ENCODE measurements at places on chromosomes 16 and 17. TPM values are rescaled to one million over a fixed set of nuclear protein-coding genes. Genes with fewer than 3 reads are reported as not detected.

MYH13 gene
- polyA plus RNA-seq, result not detected

- DNase-seq, result no peak
- no peaks in the 10 kb centered on the region for H3K36me3 ChIP-seq
- no peak overlapping the region for H3K4me3 ChIP-seq
- H3K27ac ChIP-seq, result no peak overlapping the region
- no peaks in the 10 kb centered on the region for H3K4me1 ChIP-seq
Observed at GRCh38 chr16:6103561-6103960, 1006.0 kb upstream of the EEF2KMT start.

DNA sequence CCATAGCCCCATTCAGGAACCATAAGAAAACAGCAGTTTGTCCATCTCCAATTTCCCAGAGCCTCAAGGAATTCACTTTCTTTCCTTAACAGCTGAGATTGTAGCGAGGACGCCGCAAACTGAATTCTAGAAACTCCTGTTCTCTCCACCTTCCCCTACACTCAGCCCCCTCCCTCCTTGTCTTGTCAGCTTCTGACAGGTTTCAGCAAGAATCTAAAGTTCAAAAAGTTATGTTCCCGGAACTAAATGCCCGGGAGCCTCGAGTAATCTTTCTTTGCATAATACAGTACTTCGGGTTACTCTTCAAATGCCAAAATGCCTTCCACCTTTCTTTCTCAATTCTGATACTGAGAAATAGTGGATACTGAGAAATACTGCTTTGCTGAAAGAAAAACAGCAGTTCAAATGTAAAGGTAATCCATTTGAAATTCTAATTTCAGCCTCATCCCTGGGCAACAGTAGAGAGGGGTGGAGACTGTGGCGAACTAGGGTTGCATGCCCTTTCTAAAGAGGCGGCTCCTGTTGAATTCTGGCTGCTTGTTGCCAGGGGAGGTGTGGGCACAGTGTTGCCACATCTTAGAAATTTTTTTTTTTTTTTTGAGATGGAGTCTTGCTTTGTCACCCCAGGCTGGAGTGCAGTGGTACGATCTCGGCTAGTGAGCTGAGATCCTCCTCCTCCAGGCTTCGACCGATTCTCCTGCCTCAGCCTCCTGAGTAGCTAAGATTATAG lies 63.5 kb upstream of the USP7 start:
- DNase-seq, result no peak
- H3K4me3 ChIP-seq, result no peak overlapping the region
- H3K27ac ChIP-seq, result no peak overlapping the region
- no peaks in the 10 kb centered on the region for H3K4me1 ChIP-seq
- no peaks in the 10 kb centered on the region for H3K36me3 ChIP-seq
- H3K27me3 ChIP-seq, result no peaks in the 10 kb centered on the region

- DNase-seq, result no peak
- peaks cover 9% of the 10 kb centered on the region for H3K36me3 ChIP-seq
- peaks cover 46% of the 10 kb centered on the region for H3K4me1 ChIP-seq
- H3K27ac ChIP-seq, result peak overlapping the region; percentile 78
- peaks cover 1% of the 10 kb centered on the region for H3K27me3 ChIP-seq
- H3K4me3 ChIP-seq, result no peak overlapping the region
Observed at GRCh38 chr17:68302066-68302564, 10.8 kb downstream of the ARSG start.

DNA sequence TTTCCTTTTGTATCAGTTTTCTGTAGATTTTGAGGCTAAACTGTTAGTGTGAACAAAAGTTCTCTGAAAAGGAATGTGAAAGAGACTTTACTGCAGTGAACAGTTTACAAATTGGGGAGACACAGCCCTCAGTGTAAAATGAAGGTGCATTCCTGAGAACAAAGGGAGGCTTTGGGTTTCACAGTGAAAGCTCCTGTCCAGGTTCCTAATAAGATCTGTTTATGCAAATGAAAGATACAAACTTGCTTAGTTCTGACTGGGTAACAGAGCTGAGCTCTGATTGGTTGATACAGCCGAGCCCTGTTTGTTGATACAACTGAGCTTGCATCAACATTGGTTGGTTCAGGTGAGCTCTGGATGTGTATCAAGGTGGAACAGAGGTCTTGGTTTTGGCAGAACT lies 8.3 kb upstream of the CDRT15 start:
- H3K27ac ChIP-seq, result no peak overlapping the region
- DNase-seq, result no peak
- no peaks in the 10 kb centered on the region for H3K27me3 ChIP-seq
- no peak overlapping the region for H3K4me3 ChIP-seq

VEZF1 gene
- polyA plus RNA-seq, result 54.1 TPM

GRCh38 chr17:74579900-74580299 lies 12.2 kb downstream of the CD300LD start:
- no peak for DNase-seq
- H3K27ac ChIP-seq, result no peak overlapping the region
- H3K4me3 ChIP-seq, result no peak overlapping the region
- no peaks in the 10 kb centered on the region for H3K36me3 ChIP-seq

DNA sequence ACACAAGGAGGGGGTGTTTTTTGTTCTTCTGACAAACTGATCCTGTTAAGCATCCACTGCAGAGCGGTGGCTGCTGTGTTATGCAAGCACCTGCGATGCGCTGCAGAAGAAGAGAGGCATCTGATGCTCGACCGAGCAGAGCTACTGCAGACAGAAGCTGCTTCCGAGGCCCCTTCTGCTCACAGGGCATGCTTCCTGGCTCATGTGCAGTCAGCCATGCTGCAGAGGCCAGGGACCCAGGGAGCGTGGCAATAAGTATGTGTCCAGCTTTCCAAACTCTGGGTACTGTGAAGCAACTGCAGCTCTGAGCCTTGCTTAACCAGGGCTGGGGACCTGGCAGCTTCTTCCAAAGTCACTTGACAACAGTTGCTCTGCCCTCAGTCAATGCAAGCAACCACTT lies 448.6 kb upstream of the RBFOX1 start:
- no peak for DNase-seq
- H3K36me3 ChIP-seq, result no peaks in the 10 kb centered on the region
- H3K27ac ChIP-seq, result no peak overlapping the region
- no peaks in the 10 kb centered on the region for H3K4me1 ChIP-seq
- H3K27me3 ChIP-seq, result no peaks in the 10 kb centered on the region

KCNJ18 gene
- polyA plus RNA-seq, result not detected

DNA sequence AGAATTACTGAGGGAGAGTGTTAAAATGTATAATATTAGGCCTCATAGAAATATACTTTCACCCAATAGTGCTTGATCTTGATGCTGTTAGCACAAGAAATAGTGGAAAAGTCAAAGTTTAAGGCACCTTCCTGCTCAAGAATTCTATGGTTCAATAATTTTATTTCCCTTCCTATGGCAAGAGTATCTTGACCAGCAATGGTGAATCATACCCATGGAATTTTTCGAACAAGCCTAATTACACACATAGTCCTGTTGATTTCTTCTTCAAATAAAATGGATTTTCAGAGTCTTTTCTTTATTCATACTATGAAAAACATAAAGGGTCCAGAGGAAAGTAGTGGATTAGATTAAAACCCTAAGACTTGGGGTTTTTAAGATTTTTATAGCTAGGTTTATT lies 810.6 kb downstream of the CDH11 start:
- no peak for DNase-seq
- no peak overlapping the region for H3K4me3 ChIP-seq
- no peak overlapping the region for H3K27ac ChIP-seq
- no peaks in the 10 kb centered on the region for H3K36me3 ChIP-seq

ZPBP2 gene
- polyA plus RNA-seq, result not detected

GRCh38 chr16:56351481-56351880 lies 73.9 kb downstream of the AMFR start:
- DNase-seq, result no peak
- peaks cover 7% of the 10 kb centered on the region for H3K4me1 ChIP-seq
- H3K27ac ChIP-seq, result no peak overlapping the region
- H3K27me3 ChIP-seq, result no peaks in the 10 kb centered on the region
- no peak overlapping the region for H3K4me3 ChIP-seq
- H3K36me3 ChIP-seq, result no peaks in the 10 kb centered on the region

DNA sequence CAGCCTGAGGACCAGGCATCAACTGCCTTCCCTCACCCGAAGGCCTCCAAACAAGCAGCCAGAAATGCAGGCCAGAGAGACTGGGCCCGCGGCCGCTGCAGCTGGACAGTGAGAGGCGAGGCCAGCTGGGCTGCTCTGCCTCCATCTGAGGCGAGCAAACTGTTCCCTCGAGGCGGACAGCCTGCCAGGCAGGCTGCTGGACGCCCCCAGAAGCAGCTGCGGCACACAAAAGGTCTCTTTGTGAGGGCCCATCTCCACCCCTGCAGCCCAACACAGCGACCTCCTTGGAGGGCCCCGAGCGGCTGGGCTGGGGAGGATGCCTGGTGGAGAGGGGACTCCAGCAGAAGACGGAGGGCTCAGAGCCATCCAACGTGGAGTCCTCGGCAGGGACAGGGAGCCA lies 4.7 kb downstream of the CORO7 start:
- peaks cover 27% of the 10 kb centered on the region for H3K27me3 ChIP-seq
- peaks cover 17% of the 10 kb centered on the region for H3K36me3 ChIP-seq
- H3K4me3 ChIP-seq, result no peak overlapping the region

GRCh38 chr17:80123791-80124190 lies 22.4 kb downstream of the GAA start:
- H3K4me3 ChIP-seq, result no peak overlapping the region
- H3K27ac ChIP-seq, result no peak overlapping the region
- peaks cover 2% of the 10 kb centered on the region for H3K27me3 ChIP-seq

DNA sequence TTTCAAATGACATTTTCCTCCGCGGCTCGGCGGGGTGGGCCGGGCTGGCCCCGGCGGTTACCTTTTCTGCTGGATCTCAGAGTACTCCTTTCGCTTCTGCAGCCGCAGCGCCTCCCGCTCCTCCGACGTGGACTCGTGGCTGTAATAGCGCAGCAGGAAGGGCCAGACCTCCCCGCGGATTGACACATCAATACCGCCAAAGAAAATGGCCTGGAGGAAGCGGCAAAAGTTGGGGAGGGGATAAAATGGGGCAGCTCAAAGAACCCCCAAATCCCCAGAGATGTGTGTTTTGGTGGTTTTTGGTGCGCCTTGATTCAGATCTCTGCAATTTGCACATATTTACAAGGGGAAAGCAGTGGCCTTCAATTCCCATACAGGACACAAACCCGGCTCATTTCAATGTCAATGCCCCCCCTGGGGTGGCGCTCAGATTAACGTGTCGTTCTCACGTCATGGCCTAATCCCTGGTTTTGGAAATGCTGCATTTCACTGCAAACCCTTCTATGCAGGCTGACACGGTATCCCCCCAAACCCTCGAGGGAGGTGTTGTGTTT lies 85.9 kb downstream of the TBC1D16 start:
- H3K36me3 ChIP-seq, result no peaks in the 10 kb centered on the region
- H3K27ac ChIP-seq, result no peak overlapping the region
- no peak overlapping the region for H3K4me3 ChIP-seq
- no peaks in the 10 kb centered on the region for H3K27me3 ChIP-seq
- no peak for DNase-seq

GPR139 gene
- polyA plus RNA-seq, result not detected

DNA sequence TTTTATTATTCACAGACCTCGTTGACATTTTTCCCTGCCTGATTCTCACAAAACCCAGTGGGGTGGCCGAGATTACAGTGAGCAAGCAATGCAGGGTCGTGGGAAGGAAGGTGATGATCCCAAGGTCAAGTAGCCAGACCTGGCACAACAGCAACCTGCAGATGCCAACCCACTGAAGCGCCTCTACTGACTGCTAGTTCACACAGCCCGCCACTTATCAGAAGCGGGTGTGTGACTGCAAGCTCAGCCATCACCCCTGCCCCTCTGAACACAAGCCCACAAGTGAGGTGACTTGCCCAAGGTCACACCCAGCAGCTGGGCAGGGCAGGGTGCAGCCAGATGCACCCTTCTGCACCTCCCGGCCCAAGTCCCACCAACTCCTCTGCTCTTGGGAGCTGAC lies 7.1 kb downstream of the TFAP4 start:
- no peaks in the 10 kb centered on the region for H3K27me3 ChIP-seq
- DNase-seq, result no peak
- peaks cover 5% of the 10 kb centered on the region for H3K36me3 ChIP-seq
- H3K4me3 ChIP-seq, result no peak overlapping the region
- H3K27ac ChIP-seq, result no peak overlapping the region

C16orf46 gene
- polyA plus RNA-seq, result not detected

- H3K4me1 ChIP-seq, result peaks cover 9% of the 10 kb centered on the region
- H3K27me3 ChIP-seq, result no peaks in the 10 kb centered on the region
- peak overlapping the region; percentile 76 for H3K4me3 ChIP-seq
Observed at GRCh38 chr16:67277999-67278772, 1.1 kb upstream of the PLEKHG4 start.

HOXB8 gene
- polyA plus RNA-seq, result not detected

- no peaks in the 10 kb centered on the region for H3K4me1 ChIP-seq
- H3K27ac ChIP-seq, result no peak overlapping the region
- DNase-seq, result no peak
- no peak overlapping the region for H3K4me3 ChIP-seq
- H3K27me3 ChIP-seq, result no peaks in the 10 kb centered on the region
Observed at GRCh38 chr16:65249768-65250167, 127.9 kb upstream of the CDH11 start.

CLDN7 gene
- 2.5 TPM for polyA plus RNA-seq

DNA sequence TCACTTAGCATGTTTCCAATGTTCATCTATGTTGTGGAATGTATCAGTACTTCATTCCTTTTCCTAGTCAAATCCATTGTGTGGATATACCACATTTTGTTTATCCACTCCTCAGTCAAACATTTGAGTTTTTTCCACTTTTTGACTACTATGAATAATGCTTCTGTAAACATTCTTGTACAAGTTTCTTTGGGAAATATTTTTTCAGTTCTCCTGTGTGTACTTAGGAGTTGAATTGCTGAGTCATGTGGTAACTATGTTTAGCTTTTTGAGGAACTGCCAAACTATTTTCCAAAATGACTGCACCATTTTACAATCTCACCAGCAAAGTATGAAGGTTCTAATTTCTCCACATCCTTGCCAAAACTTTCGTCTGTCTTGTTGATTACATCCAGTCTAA lies 223.7 kb upstream of the AXIN2 start:
- no peak overlapping the region for H3K27ac ChIP-seq
- DNase-seq, result no peak
- H3K4me3 ChIP-seq, result no peak overlapping the region
- no peaks in the 10 kb centered on the region for H3K36me3 ChIP-seq

DNA sequence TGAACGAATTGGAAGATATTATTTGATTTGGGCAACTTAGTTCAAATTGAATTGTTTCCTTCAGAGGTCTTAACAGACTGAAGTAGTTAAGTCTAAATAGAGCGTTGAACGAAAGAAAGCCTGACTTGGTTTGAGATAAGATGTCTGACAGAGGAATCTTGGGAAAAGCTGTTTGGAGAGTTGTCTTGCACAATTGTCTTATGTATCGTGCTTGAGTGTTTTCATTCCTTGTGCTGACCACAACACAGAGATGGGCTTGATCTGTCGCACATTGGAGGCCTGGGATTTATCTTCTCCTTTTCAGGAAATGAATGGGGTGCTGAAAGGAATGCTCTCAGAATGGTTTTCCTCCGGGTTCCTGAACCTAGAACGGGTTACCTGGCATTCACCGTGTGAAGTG lies 7.8 kb downstream of the MLYCD start:
- H3K27ac ChIP-seq, result no peak overlapping the region
- DNase-seq, result no peak
- no peaks in the 10 kb centered on the region for H3K27me3 ChIP-seq
- H3K36me3 ChIP-seq, result peaks cover 11% of the 10 kb centered on the region

All from immature natural killer cell (primary cell).